A549 treated with ZK216348 at 1 μM for 4 hours (cell line): ENCODE measurements at places on chromosomes 5 and 9. TPM values are rescaled to one million over a fixed set of nuclear protein-coding genes. Genes with fewer than 3 reads are reported as not detected.

OLFML2A gene
- total RNA-seq: 16.5 to 31.7 TPM (median 24.6 TPM) in 5 replicates

PCDHA12 gene
- total RNA-seq: 2.1 to 3.6 TPM (median 2.7 TPM) in 5 replicates

LHX3 gene
- 0.09 to 0.14 TPM (median 0.12 TPM) in 4 of 5 replicates, not detected in the other for total RNA-seq

SLC38A9 gene
- 21.0 to 32.7 TPM (median 23.8 TPM) in 5 replicates for total RNA-seq

SNCAIP gene
- total RNA-seq: not detected in 5 replicates

ZNF367 gene
- 3.9 to 7.0 TPM (median 5.2 TPM) in 5 replicates for total RNA-seq

C5orf58 gene
- total RNA-seq: not detected in 5 replicates

PROB1 gene
- total RNA-seq: 0.18 to 0.37 TPM (median 0.28 TPM) in 5 replicates

FYB1 gene
- total RNA-seq: 9.7 to 18.1 TPM (median 12.6 TPM) in 5 replicates
